Uterus (tissue), 4 donors: ENCODE measurements at places on chromosomes 1 and 21. TPM values are rescaled to one million over a fixed set of nuclear protein-coding genes. Genes with fewer than 3 reads are reported as not detected.

GRCh38 chr21:33261635-33262034, 4.5 kb upstream of the IL10RB start:
- no peak for DNase-seq

GRCh38 chr1:201944002-201944401, 2.3 kb downstream of the LMOD1 start:
- no peak for DNase-seq

DNA sequence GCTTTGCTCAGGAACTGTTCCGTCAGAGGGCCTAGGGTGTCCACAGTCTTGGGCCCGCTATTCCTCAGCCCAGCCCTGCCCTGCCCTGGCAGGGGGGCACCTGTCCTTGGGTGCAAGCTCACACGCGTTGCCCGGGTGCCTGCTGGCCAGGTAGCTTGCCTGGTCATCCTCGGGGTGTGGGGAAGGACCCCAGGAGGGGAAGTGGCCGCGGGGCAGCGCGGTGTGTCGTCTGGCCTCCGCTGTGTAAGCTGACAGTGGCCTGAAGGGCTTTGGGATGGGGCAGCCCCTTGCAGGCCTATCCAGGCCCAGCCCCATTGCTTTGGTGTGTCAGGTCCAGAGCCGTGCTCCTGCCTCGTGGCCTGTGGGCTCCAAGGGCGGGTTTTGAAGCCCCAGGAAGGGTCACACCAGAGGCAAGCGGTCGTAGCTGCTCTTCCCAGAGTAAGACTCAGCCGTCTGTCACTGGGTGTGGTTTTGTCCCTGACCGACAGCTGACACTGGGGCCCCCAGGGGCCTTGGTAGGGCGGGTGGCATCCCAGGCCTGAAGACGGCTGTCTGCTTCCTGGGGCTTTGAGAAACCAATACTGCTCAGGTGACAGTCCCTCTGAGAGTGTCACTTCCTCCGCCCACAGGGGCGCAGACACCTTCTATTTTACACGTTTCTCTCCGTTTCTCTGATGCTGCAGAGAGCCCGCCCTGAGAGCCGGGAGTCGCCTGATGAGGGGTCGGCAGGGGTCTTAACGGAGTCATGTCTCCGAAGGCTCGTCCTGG, 72.1 kb downstream of the SKI start:
- no peak for DNase-seq

GRCh38 chr1:183433703-183434102, 15.5 kb upstream of the NMNAT2 start:
- DNase-seq, result no peak

RORC gene
- total RNA-seq, result 3.5 TPM

GRCh38 chr21:36135391-36136102, 668 bp downstream of the CBR3 start:
- DNase-seq, result peak; percentile 72

DNA sequence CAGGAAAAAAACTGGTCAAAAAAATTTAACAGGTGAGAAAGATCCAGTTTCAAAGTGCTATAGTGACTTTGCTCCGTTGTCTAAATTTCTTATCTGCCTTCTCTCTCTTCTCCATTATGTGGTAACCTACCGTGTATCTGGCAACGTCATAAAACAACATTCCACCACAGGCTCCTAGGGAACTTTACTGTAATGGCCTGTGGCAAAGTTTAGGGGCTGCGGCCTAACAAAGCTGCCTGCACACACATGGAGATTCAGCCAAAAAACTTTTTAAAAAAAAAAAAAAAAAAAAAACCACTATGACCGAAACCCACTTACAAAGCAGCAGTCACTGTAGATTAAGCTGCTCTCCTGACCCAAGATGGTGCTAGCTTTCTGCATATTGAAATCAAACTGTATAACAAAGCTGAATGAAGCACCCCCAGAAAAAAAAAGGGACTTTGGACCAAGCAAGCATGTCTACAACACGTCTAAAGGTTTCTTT, 202.6 kb downstream of the SLC45A1 start:
- no peak for DNase-seq

PTCH2 gene
- 8.1 TPM for total RNA-seq

- DNase-seq, result no peak
Observed at GRCh38 chr1:181018901-181019681, 3.6 kb downstream of the STX6 start.

OR2G6 gene
- total RNA-seq, result not detected

DNA sequence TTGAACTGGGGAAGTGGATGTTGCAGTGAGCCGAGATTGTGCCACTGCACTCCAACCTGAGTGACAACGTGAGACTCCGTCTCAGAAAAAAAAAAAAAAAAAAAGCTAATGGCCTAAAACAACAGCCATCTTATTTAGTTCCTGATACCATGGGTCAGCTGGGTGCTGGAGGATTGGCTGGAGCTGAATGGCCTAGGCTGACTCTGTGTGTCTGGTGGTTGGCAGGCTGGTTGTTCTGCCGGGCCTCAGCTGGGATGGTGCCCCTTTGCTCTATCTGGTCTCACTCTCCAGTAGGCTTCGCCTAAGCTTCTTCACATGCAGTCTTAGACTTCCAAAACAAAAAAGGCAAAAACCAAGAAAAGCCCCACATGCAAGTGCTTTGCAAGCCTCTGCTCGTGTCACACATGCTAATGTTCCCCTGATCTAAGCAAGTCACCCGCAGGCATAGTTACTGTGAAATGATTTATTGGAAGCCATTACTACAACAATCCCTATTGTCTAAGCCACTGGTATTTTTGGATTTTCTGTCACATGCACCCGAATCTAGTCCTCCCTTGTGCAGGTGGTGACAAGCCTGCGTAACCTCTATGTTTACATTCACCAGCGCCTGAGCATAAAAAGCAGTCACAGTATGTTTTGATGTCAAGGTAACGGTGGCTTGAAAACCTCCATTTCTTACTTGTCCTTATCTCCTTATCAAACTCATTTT, 39.6 kb upstream of the KANK4 start:
- DNase-seq, result no peak

AGBL4 gene
- 1.9 TPM for total RNA-seq

IL20 gene
- total RNA-seq, result not detected

DNA sequence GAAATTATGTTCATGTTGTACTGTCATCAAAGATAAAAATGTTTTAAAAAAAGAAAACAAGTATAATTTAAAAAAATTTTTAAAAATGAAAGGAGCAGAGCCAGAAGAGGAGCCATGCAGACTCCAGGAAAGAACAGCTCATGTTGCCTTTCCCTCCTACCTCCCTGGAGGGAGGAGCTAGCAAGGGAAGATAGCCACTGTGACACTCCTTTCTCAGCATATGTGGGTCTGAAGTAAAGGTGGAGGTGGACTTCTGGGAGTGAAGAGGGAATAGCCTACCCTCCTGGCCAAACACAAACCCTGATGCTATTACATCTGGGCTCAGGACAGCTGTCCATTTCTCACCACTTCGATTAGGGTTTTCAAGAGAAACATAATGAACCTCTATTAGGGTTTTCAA, 54.2 kb downstream of the SLC2A1 start:
- DNase-seq, result no peak

NFIA gene
- 49.2 TPM for total RNA-seq

DNA sequence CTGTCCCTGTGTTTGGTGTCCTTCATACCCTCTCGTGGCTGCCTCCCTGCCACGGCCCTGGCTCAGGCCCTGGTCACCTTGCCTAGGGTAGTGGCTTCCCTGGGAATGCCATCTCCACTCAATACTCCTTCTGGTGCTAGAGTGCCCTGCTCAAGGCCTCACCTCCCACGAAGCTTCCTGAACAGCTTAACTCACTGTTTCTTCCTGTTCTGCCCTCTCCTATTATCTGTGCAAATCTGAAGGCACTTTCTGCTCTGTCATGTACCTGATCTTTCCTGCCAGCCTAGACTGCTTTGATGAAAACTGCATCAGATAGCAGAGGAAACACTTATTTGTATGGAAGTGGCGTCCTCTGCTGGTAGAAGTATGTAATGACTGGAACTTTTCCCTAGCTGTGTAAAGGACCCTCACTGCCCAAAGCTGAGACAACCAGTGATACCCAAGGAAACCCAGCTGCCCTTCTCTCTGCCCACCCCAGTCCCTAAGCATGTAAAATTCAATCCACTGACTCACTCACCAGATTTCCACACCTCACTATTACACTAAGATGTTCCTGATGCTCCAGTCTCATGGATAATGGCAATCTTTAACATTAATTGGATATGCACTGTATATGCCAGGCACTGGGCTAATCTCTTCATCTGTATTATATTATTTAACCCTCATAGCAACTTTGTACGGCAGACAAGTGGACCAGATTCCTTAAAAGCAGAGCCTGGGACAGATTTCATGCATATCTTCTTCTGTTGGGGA, 36.2 kb upstream of the BTG2 start:
- peak; percentile 55 for DNase-seq

DNA sequence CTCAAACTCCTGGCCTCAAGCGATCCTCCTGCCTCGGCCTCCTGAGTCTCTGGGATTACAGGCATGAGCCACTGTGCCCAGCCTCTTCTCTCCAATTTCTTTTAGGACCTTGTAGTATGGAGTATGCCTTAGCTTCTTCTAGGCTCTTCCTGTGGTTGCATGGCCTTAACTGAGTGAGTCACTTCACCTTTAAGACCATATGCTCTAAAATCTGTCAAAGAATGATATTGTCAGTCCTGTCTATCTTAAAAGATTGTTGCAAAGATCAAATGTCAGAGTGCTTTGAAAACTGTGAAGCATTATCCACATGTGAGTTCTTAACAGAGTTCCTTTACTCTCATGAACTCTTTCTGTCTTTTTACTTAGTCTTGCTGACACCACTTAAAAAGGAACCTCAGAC, 37.2 kb downstream of the ATP2B4 start:
- no peak for DNase-seq

HHAT gene
- 0.88 TPM for total RNA-seq

FMO1 gene
- 14.1 TPM for total RNA-seq

DNA sequence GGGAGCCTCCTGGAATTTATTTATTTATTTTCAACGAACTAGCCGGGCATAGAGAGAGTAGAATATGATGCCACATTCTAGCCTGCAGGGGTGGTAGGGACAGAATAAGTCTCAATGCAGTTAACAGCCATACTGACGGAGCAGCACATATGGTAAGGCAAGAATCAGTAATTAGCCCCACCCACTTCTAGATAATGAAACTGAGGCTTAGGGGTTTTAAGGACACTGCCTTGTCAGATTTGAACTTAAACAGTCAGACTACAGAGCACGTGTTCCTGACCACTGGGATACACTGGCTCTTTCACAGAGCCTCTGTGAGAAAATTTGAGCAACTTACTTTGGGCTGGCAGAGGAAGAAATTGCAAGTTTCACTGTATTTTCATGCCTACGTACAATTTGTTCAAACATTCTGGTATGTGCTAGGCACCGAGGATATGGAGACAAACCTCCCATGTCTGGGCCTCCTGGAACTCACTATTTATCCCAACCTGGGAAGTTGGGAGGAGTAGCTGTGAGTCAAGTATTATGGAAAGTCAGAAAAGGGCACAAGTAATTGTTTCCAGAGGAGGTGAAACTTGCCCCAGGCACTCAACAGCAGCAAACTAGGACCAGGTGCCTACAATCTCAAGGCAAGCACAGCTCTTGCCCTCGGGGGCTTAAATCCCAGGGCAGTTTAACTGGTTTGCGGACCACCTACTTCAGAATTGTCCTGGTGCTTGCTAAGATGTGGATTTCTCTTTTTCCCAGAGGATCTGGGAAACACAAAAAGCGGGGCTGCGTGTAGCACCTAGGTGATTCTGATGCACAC, 1.6 kb upstream of the CLIC4 start:
- no peak for DNase-seq

DNA sequence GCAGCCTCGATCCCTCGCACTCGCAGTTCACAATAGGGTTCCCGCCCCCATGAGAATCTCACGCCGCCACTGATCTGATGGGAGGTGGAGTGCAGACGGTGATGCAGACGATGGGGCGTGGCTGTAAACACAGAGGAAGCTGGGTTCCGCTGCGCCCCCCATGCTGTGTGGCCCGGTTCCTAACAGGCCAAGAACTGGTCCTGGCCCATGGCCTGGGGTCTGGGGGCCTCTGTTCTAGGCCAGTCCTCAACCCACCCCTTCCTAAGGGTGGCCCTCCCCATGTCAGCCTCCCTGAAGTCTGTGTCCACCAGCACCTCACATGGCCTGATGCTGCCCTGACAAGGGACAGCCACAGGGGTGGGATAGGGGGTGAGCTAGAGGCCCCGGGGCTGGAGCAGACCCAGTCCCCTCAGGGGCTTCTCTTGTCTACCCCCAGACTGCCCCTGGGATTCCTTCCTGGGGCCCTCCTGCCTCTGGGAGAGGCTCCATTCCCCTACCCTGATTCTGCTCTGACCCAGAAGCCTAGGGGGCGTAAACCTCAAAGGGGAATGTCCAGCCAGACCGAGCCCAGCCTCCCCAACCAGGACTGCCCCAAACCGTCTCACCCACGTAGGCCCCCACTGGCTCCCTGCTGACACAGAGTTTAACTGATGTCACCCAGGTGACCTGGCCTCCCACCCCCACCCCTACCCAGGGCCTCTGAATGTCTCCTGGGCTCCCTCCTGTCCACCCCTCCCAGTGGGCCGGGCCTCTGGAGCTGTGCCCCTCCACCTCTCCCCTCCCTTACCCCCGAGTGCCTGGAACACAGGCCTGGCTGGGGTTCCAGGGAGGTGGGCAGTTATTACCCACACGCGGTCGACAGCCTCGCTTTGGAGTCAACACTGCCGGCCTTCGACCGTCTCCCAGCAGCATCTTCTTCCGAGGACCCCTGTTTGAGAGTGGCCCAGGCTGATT, 14.8 kb upstream of the ARHGEF16 start:
- DNase-seq, result no peak

DNA sequence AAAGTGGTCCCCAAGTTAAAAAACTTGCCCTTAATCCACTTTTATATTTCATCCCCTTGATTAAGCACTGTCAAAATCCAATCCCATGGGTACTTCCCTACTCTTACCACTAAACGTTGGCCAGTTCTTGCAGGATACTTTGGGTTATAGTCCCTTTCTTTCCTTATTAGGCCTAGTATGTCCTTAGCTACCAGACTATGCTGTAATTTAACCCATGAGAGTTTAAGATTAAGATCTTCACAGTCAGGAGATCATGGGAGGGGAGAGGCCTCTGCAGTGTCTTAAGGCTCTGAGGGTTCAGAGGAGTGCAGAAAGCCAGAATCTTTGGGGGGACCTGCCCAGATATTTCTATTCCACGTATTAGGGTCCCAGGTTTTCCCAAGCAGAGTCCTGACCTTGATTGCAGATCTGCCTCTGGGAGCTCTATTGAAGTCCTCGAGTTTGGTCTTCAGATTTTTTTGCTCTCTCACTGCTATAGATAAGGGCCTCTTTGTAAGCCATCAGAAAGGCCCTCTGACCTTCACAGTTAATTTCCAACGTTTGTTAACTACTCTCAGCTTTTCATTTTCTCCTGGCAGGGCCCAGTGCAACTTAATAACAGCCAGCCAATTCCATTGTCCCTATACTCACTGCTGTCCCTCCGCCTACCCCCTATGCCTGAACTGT, 9.0 kb upstream of the CGN start:
- no peak for DNase-seq

GBP4 gene
- 11.1 TPM for total RNA-seq
